NCI-H1105 treated with DMSO at 0.1 percent for 48 hours (cell line): ENCODE measurements at places on chromosomes 2 and 18.
A peak's percentile ranks its signal among the peaks of the same experiment; 100 is the strongest.

- peak; percentile 2 for DNase-seq
Observed at GRCh38 chr2:177772529-177772928, 300.0 kb downstream of the PDE11A start.

GRCh38 chr2:188068093-188068492 lies 223.6 kb upstream of the GULP1 start:
- no peak for DNase-seq

GRCh38 chr2:11652553-11652952 lies 17.4 kb downstream of the NTSR2 start:
- DNase-seq, result no peak

DNA sequence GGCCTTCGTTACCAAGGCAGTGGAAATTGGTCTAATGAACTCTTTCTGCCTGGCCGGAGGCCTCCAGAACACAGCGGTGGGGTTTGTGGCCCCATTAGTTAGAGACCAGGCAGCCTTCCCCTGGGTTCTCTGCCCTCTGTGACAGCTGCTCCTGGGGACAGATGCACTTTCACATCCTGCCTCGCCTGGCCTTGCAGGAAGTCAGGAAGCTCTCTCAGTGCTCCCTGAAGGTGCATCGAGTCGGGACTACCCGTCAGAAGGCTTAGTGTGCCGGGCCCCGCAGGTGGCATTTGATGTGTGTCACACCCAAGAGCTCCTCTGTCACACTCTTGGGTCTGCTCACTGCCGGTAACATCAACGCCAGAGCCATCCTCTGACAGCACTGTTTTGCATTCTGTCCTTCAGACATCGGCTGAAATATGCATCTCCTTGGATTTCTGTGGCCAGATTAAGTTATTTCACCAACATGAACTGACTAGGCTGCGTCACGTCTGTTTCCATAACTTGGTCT lies 158.3 kb downstream of the LDLRAD4 start:
- no peak for DNase-seq

GRCh38 chr2:40173276-40173675 lies 278.6 kb downstream of the SLC8A1 start:
- no peak for DNase-seq

DNA sequence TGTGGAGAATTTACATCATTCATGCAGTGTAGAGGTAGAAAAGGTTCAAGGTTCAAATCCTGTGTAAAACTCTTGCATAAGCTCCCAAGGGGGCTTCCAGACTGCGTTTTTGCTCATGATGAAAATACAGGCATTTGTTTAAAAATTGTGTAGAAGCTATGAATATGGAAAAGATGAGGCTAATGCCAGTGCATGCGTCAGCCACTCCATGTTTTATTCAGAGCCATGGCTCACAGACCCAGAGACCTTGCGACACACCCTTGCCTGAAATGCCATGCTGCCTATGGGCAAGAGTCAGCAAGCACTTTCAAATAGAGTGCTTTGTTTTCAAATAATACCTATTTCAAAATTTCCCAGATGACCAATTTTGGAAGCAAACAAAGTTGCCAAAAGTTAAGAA lies 262.3 kb downstream of the TRIB2 start:
- DNase-seq, result no peak

DNA sequence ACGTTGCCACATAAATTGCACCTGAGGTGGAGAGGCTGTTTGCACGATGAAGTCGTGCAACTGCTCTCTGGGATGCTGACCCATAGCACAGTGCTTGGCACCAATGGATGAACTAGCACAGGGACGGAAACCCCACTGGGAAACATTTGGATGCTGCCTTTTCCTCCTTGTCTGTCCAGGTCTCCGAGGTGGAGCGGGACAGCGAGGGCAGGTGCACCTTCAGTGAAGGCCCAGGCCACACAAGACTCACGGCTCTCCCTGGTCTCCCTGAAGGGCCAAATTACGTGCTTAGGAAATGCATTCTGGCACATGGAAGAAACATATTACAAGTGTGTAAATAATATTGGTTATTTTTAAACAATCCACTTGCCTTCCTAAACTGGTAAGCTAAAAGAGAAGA lies 70.3 kb downstream of the TPO start:
- no peak for DNase-seq

DNA sequence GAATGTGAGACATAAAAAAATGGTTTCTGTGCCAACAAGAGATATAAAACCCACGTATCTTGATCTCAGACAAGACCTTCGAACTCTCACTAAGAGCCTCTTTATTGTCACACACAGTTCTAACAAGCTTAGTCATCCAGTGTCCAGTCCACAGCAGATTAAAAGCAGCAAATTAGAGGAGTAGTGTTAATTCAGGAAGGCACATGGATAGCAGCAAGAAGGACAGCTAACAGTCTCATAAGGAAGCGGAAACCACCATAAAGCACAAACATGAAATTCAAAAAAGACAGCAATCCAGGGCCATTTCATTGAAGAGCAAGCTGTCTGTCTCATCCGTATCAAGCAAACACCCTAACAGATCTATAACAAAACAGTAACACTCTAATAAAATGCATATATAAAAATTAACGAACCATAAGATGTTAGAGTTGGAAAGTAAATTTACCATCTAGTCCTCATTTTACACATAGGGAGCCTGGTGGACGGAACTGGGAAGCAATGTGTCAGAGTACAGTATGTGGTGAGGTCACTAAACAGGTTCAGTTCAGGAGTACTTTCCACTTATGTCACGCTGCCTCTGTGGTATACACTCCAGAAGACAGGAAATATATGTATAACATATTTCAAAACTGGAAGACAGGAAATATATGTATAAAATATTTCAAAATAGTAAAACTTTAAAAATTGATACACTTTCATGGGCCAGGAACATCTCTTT lies 18.3 kb downstream of the AAK1 start:
- DNase-seq, result no peak

GRCh38 chr18:72128649-72129048 lies 415.5 kb downstream of the CBLN2 start:
- no peak for DNase-seq

DNA sequence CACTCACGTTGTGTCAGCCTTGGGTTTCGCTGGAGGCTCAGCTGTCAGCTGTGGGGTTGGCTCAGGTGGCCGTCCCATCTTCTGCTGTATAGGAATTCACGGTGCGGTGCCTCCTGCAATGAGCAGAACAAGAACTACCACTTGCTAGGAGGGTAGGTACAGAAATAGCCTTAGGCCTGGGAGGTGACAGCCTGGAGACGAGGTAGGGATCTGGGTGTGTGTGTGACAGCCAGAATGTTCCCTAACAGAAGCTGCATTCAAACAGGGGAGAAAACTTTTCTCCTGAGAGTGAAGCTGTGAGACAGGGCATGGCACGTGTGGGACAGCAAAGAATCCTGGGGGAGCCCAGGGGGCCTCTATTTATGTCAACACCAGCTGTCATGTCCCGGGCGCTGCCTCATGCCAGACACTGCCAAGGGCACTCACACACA lies 8.4 kb upstream of the MAL start:
- DNase-seq, result no peak

DNA sequence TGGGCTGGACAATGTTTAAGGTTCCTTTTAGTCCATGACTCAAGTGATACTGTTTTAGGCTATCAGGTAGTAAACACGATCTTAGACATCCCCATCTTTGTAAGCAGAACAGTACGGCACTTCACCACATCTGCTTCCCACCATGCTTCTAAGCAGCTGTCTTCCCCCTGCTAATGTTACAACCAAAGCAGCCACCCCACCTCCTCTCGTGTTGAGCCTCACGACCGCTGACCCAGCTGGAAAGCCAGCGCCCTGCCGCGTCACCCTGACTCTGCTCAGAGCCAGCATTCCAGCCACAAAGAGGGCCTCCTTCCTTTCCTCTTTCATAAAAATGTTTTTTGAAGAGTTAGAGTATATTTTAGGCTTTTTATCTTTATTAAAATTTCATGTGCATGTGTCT lies 9.4 kb downstream of the MTERF4 start:
- DNase-seq, result no peak

- DNase-seq, result no peak
Observed at GRCh38 chr2:28710545-28710944, 41.1 kb upstream of the PPP1CB start.
